ENCODE measurements at places on chromosomes 16 and 17. TPM values are rescaled to one million over a fixed set of nuclear protein-coding genes. Genes with fewer than 3 reads are reported as not detected.

GRCh38 chr17:28551421-28552175, 826 bp downstream of the UNC119 start:
- peak overlapping the region; percentile 94 for H3K4me3 ChIP-seq
- peaks cover 29% of the 10 kb centered on the region for H3K4me1 ChIP-seq
- no peak for DNase-seq

ABI3 gene
- not detected for total RNA-seq

RASD1 gene
- total RNA-seq: 11.0 TPM

GRCh38 chr16:24045641-24046040, 209.9 kb downstream of the PRKCB start:
- H3K4me3 ChIP-seq: no peak overlapping the region
- H3K27ac ChIP-seq: no peak overlapping the region
- no peaks in the 10 kb centered on the region for H3K36me3 ChIP-seq
- no peaks in the 10 kb centered on the region for H3K27me3 ChIP-seq
- no peaks in the 10 kb centered on the region for H3K4me1 ChIP-seq
- DNase-seq: peak; percentile 13

PPY gene
- total RNA-seq: not detected

GRCh38 chr16:86850670-86851069, 272.3 kb downstream of the FOXL1 start:
- H3K36me3 ChIP-seq: no peaks in the 10 kb centered on the region
- H3K4me1 ChIP-seq: 0 out of 2 replicates have a peak, but pooled peaks cover 7% of the 10 kb centered on the region
- H3K27ac ChIP-seq: no peak overlapping the region
- DNase-seq: no peak
- H3K4me3 ChIP-seq: no peak overlapping the region
- H3K27me3 ChIP-seq: no peaks in the 10 kb centered on the region

Measured in Caco-2 (cell line).